ENCODE measurements at places on chromosomes 1 and 21.

DNA sequence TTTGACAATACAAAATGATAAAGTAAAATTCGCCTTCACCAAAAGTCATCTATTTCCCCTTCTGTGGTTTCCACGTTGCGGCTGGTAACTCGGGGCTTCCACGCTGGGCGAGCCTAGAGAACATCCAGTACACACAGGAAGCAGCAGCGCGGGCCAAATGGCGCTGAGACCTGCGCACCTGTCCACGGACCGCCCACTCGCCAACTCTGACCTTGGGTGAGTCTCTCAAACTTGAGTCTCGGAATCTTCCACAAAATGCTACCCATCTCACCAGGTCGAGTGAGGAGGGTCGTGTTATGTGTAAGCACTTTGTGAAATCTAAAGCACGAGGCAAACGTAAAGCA is 820 bp upstream of the TTF2 start:
- DNase-seq = peak; percentile 60

DNA sequence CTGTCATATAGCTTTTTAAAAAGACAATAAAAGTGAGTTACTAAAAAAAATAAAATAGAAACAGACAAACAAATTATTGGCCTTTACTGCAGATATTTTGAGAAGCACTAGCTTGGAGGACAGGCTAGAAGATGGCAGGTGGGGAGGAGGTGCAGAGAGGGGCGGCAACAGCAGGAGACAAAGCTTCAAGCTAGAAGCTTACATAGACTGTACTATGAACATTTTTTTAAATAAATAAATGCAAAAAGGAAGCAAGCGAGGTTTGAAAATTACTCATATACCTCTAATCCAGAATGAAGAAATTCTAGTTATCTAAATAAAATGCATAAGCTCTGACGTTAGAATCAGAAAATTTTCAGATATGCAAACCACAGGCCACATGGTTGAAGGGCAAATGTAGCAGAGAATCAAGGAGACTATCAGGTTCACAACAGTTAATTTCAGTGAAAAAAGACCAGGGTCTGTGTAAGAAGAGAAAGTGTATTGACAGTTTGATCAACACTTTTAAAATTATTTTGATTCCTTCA is 54.9 kb downstream of the NRIP1 start:
- no peak for DNase-seq

DNA sequence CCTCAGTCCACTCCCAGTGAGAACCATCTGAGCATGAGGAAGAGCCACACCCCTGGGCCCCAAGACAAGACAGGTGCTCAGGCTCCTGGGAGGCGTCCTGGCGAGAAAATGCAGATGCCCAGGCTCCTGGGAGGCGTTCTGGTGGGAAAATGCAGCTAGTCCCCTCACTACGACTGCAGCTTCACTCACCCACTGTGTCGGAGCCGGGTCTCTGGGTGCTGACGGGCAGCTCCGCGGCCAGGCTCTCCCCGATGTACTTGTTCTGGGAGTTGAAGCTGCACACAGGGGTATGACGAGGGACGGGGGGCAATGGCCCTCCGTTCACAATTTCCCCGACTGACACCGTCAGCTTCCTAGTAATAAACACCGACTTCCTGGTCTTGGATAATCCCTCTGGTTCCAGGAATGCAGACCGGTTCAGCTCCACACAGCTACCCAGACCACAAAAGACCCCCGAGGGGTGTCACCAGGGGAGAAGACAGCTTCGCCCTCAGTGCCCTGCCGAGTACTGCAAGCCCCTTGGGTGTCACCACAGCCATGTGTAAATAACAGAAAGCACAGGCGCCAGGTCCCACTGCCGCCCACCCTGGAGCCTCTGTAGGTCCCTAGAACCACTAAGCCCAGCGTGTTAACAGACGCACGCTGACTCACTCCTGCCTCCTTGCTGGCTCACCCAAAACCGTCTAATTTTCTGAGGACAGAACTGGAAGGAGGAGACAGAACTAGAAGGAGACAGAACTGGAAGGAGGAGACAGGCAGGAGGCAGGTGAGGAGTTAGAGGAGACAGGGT is 19.5 kb downstream of the MCM3AP start:
- no peak for DNase-seq

- no peak for DNase-seq
These were observed 51.4 kb upstream of the GPR157 start for GRCh38 chr1:9180111-9180819.

DNA sequence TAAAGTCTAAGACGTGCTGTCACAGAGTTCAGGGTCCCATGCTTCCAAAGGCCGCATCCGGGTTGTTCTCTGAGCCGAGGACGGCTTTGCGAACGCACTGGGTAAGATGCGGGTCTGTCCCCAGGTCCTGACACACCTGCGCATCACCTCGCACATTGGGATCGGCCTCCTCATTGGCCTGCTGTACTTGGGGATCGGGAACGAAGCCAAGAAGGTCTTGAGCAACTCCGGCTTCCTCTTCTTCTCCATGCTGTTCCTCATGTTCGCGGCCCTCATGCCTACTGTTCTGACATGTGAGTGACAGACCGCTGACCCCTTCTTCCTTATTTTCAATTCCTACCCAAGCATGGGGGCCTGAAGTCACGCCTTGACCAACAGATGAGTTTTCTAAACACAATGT is 25.3 kb downstream of the TFF3 start:
- DNase-seq = no peak

DNA sequence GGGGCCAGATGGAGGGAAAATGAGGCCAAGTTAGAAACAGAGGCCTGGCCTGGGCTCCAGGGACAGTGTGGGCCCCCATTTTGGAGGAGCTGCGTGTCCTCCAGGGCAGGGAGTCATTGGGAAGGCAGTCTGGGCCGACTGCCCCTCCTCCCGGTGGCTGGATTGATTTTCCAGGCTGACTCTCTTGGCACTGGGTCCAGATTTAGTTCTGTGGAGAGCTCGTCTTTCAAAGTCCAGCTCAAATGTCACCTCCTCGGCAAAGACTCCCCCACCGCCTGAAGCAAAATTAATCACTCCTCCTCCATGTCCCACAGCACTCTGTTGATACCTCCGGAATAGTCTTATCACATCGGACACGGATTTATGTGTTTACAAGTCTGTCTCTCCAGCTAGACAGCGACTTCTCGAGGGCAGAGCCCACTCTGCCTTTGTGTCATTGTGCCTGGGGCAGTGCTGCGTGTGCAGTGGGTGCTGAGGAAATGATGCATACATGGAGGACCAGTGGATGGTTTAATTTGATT is 175.1 kb downstream of the CAMTA1 start:
- no peak for DNase-seq

GRCh38 chr1:60034999-60035398 is 38.6 kb downstream of the C1orf87 start:
- DNase-seq = no peak

GRCh38 chr1:155218854-155219591 is 10.5 kb downstream of the MTX1 start:
- DNase-seq = no peak

- DNase-seq = no peak
These were observed 56.9 kb downstream of the ATP1A1 start for GRCh38 chr1:116429821-116430374.

GRCh38 chr1:203932556-203932955 is 71.2 kb downstream of the SNRPE start:
- DNase-seq = no peak

DNA sequence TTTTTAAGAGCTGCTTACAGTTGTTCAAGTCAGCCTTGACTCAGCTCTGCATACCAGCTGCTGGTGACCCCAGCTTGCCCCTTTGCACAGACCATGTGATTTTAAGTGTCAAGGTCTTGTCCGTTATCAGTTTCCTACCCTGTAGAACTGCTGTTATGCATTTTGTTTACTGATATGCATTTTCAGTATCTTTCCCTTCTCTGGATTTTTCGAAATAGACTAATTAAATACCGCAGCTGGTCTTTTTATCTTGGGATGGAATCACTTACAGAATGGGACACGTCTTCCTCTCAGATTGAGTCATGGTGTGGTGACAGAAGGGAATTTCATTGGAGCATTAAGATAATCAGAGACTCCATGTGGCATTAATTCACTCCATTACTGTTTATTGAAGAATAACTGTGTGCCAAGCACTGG is 145.6 kb downstream of the FMN2 start:
- no peak for DNase-seq

DNA sequence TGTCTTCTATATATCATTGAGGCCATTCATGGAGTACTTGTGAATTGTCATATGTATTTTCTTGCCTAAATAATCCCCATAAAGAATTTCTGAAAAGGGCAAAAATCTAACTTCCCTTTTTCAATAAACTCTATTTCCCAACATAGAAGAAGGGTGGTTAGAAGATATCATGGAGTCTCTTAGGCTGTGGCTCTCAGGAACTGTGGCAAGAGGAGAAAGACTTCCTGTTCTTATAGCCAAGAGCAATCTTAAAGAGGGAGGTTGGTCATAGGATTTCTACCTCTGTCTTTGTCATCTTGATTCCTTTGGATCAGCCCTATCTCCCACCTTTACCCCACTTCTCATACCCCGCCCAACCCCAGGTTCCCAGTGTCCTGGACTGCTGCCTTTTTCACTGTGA is 175.8 kb downstream of the TYW3 start:
- DNase-seq = no peak
